Activated CD8-positive, alpha-beta T cell treated with anti-CD3 and anti-CD28 coated beads, Interleukin-2, amount 10 ng/mL, durations not matched to agents 7 days and 5 days (primary cell): ENCODE measurements at places on chromosomes 2 and 18. TPM values are rescaled to one million over a fixed set of nuclear protein-coding genes. Genes with fewer than 3 reads are reported as not detected.

Gene ZNF519
- 17.1 TPM for total RNA-seq

Gene HK2
- 44.7 TPM for total RNA-seq

GRCh38 chr2:226267516-226268289 lies 531.9 kb downstream of the IRS1 start:
- H3K27me3 ChIP-seq: no peaks in the 10 kb centered on the region
- H3K4me3 ChIP-seq: no peak overlapping the region
- no peaks in the 10 kb centered on the region for H3K4me1 ChIP-seq
- DNase-seq: no peak
- no peak overlapping the region for H3K27ac ChIP-seq
- H3K36me3 ChIP-seq: no peaks in the 10 kb centered on the region

DNA sequence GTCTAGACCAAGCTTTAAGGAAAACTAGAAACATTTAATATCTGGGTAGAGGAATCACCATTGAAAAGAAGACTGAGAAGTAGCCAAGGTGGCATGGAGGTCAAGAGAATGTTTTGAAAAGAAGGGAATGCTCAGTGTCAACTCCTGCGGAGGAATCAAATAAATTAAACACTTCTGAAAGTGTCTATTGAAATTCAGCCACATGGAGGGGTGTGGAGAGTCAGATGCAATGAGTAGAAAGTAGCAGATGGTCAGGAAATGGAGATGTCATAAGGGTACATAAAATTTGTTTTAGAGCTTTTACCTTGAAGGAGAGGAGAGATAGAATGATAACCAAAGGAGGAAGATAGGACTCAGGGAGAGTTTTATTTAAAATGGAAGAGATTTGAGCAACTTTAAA lies 35.1 kb downstream of the NLRC4 start:
- no peak overlapping the region for H3K27ac ChIP-seq
- peaks cover 3% of the 10 kb centered on the region for H3K36me3 ChIP-seq
- no peak overlapping the region for H3K4me3 ChIP-seq
- DNase-seq: no peak

Gene ARHGAP25
- 68.7 TPM for total RNA-seq

Gene AQP12A
- total RNA-seq: not detected

- no peak overlapping the region for H3K4me3 ChIP-seq
- DNase-seq: no peak
- no peaks in the 10 kb centered on the region for H3K36me3 ChIP-seq
Observed at GRCh38 chr18:66894851-66895250, 291.0 kb upstream of the CDH19 start.

Gene TMEM247
- total RNA-seq: not detected

DNA sequence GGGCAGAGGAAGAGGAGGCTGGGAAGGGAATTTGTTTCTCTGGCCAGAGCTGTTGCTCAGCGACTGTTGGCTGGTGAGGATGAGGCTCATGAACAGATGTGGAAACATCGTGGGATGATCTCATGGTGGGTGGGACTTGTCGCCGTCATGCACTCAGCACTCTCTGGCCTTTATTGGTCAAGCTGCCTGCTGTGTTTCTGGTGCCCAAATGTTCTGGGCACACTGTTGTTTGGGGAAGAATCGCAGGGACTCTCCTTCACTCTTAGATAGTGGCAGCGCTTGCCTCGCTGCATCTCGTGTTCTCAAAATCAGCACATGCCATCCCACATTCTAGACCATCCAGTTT lies 145.6 kb downstream of the AGAP1 start:
- no peak overlapping the region for H3K4me3 ChIP-seq
- no peaks in the 10 kb centered on the region for H3K36me3 ChIP-seq
- peaks cover 2% of the 10 kb centered on the region for H3K27me3 ChIP-seq
- DNase-seq: no peak
- no peak overlapping the region for H3K27ac ChIP-seq
